Fibroblast of upper back skin (primary cell): ENCODE measurements at places on chromosomes 16 and 17.

GRCh38 chr17:17841601-17842025, 4.8 kb upstream of the SREBF1 start:
- DNase-seq, result no peak

DNA sequence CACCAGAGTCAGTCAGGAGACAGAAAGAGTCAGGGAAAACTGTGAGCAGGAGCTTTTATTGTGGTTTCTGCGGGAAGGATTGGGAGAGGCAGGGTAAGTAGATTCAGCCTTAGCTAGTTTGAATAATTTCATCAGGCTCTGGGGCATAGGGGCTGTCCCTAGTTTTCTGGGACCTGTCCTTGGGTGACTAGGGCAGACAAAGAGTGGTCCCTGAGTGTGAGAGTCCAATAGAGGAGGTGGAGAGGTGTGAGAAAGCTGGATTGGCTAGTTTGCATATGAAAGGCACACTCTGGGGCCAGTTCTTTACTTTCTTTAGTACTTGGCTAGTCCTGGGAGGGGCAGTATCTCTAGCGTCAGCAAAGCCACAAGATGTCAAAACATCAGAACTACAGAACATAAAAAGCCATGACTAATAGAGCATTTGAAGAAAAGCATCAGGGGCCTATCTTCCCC, 255.6 kb downstream of the HS3ST3A1 start:
- DNase-seq, result peak; percentile 98

DNA sequence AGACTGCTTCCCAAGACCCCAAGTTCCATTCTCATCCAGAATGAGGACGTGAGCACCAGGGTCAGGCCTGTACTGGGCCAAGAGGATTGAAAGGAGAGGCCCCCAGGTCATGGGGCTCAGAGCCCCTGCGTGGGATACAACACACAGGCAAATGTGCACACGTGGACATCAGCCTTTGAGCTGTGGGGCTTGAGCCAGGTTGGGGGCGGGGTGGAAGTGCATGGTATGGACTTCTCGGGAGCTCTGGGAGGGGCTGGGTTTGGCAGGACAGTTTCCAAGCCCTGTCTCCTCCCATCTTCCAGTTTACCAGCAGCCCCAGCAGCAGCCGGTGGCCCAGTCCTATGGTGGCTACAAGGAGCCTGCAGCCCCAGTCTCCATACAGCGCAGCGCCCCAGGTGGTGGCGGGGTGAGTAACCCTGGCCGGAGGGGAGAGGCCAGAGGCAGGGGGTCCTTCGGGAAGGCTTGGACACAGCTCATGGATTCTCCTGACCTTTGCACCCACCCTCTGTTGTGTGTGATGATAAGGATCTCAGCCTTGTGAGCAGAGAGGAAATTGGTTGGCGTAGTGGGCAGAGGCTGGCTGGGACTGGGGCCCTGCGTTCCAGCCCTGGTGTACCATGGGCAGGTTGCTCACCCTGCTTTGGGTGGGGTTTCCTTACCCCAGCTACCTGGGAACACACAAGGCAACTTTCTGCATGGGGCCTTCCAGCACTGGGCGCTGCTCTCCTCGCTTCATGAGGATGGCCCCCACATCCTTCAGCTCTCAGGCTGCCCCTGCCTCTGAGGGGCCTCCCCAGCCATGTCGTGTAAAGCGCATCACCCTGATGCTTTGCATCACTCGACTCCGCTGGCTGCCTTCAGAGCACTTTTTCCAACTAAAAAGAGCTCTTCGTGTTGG, 10.4 kb upstream of the LASP1NB start:
- no peak for DNase-seq

DNA sequence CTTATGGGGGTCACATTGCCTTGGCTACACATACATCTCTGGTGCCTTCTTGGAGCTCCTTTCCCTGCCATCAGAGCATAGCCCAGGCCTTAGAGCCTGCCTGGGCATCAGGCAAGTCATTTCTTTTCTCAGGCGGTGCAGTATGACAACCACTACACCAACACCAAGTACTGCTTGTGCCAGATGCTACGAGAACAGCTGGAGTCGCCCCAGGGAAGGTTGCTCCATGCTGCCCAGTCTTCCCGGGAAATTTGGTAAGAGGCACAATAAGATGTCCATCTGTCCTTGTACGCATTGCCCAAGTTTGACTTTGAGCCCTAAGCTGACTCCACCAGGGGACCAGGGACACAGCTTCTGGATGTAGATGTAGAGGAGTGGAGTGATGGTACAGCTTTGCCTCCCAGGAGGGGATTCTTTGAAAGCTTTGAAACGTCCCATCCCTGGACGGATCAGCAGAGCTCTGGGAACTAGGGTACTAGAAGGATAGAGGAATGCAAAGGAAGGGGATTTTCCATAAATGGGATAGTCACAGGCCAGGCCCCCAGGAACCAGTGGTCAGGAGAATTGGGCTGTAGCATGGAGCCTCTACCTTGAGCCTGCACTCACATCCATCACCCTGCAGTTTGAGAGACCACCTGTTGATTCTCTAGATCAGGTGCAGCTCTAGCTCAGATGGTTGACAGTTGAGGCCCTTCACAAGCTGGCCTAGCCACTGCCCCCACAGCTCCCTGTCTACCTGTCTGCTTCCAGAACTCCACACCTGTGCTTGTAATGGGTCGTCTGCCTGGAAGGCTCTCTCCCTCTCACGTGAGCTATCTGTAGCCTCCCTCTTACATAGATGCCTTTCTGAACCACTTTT, 11.0 kb upstream of the NFATC3 start:
- no peak for DNase-seq

- DNase-seq, result no peak
Measured at GRCh38 chr16:77777745-77778144, 10.6 kb upstream of the VAT1L start.

DNA sequence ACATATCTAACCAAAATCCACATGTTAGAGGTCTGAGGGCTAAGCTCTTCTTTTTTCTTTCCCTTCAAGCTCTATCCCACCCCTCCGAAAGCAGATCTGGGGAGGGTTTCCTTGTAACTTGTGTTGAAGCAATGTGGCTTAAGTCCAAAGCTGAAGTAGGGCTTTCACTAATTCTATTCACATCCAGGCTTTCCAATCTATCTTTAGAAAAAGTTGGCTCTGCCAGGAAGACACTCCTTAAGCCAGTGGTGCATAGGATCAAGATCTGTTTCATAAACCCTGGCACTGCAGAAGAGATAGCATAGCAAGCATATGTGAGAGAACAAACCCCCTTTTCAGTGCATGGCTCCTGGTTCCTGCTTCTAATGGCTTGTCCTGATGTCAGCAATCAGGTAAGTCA, 34.9 kb upstream of the DHX40 start:
- DNase-seq, result no peak

DNA sequence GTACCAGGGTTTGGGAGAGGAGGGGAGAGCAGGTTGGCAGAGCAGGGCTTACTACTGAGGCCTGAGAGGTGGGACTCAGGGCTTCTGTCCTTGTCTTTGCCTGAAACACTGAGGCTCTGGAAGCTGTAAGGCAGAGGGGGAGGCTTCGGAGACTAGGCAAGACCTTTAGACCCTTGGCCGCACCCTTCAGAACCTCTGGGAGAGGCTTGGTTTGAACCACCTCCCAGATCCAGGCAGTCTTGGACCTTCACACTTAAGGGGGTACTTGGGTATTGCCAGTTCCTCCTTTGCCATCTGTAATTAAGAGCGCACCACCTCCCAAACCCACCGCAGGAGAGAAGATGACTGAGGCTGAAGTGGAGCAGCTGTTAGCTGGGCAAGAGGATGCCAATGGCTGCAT, 12.9 kb downstream of the MYL4 start:
- no peak for DNase-seq

DNA sequence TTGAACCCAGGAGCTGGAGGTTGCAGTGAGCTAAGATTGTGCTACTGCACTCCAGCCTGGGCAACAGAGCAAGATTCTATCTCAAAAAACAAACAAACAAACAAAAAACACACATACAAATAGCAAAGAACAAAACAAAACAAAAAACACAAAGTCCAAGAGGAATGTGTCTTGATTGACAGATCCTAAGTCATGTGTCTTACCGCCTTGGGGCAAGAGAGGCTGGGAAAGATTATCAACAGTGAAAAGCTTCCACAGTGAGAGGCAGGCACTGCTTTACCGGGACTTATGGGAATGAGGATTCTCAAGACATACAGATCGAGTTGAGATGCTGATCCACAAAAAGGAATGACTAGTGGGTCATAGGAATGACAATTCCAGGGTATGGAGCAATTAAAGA, 62.7 kb upstream of the GAS7 start:
- DNase-seq, result no peak

DNA sequence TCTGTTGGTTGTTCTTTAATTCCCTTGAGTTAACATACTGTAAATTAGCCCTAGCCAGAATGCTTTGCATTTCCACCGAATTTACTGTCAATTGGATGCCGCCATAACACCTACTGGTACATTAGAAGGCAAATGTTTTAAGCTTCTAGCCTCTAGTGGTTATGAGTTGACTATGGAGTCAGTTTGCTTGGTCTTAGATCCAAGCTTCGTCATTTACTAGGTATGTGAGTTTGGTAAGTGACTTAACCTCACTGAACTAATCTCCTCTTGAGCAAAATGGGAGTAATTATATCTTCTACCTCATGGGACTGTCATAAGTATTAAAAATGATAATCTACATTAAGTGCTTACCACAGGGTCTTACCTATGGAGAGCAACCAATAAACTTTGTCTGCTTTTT, 20.4 kb upstream of the CDH11 start:
- DNase-seq, result no peak

DNA sequence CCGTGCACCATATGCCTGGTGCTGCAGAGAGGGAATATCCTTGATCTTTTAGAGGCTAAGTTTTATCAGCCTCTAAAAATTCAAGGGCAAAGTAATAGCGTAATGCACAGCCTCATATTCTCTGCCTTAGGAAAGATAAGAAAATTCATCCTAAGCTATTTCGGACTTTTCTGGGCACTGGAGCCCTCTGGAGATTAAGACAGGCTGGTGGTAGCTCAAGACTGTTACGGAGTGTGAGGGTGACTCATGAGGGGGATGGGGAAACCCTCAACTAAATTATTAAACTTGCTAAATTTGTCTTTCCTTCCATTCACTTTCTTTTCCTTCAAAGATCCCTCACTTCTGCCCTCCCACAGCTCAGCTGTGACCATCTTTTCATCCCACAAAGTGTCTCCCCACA, 73.3 kb downstream of the RPH3AL start:
- DNase-seq, result no peak

GRCh38 chr17:67578142-67578457, 139.6 kb upstream of the NOL11 start:
- DNase-seq, result no peak

GRCh38 chr16:87761060-87761459, 4.7 kb downstream of the KLHDC4 start:
- no peak for DNase-seq

DNA sequence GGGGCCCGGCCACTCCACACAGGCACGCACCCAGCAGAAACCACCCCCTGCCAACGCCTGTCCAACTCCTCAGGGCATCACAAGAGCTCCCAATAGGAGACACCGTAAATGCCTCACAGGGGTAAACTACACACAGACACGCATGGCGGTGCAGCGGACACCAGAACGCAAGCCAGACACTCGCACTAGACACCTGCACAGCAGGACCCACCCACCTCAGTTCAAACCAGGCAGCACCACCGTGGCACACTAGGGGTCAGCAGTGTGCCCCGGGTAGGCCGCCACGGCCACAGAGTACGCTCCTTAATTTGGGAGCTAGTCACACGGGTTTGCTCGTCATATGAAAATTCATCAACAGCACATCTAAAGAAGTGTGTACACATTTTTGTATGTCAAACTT, 3.4 kb downstream of the SLC38A10 start:
- DNase-seq, result peak; percentile 55

GRCh38 chr16:5041600-5042133, 7.9 kb upstream of the NAGPA start:
- DNase-seq, result peak; percentile 69

DNA sequence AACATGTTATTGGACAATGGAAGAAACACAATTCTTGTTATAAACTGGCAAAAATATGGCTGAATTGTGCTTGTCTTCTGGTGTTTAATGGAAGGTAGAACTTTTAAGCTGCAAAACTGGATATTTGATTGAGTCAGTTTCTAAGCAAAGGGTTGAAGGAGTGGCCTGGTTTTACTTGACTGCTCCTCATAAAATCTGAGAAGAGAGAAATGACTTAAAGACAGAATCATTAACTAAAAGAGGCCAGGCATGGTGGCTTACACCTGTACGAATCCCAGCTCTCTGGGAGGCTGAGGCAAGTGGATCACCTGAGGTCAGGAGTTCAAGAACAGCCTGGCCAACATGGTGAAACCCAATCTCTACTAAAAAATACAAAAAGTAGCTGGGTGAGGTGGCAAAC, 770.7 kb downstream of the CDH11 start:
- DNase-seq, result no peak

- no peak for DNase-seq
Measured at GRCh38 chr17:17684906-17685774, 3.9 kb downstream of the RAI1 start.

- no peak for DNase-seq
Measured at GRCh38 chr17:61451538-61452300, 503 bp upstream of the TBX4 start.

DNA sequence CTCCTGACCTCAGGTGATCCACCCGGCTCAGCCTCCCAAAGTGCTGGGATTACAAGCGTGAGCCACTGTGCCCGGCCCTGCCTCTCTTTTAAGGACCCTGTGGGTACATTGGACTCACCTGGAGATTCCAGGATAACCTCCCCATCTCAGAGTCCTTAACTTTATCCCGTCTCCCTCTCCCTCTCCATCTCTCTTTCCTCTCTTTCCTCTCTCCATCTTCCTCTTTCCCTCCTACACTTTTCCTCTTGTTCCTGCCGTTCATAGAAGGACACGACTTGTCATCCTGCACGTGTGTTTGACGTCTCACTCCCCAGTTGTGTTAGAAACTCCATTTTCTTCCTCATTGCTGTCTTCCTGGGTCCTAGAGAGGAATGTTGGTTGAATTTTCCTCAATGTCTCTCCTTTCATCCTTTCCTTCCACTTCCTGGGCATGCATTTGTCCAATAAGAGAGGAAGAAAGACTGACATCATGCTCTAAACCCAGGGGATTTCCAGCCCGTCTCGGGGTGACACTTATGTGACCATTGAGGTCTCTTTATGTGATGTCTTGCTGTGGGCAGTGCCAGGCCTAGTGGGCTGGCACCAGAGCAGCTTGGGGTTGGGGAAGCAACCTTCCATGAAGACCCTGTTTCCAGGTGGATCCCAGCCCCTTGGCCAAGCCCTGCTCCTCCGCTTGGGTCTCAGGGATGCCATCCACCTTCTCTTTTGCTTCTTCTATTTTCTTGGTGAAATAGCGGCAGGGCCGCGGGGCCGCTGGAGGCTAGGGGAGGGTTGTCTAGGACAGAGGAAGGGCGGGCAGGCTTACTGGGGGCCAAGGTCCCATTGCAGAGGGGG, 39.8 kb upstream of the IRF8 start:
- DNase-seq, result no peak

GRCh38 chr16:21952040-21952792, 945 bp upstream of the UQCRC2 start:
- peak; percentile 53 for DNase-seq
